Muscle of leg (tissue), 16 donors: ENCODE measurements at places on chromosomes 7 and 10. TPM values are rescaled to one million over a fixed set of nuclear protein-coding genes. Genes with fewer than 3 reads are reported as not detected.

Gene SBDS
- 232 TPM for polyA plus RNA-seq

Gene PLPP4
- polyA plus RNA-seq = 0.30 TPM

Gene TMEM60
- 14.7 TPM for polyA plus RNA-seq

DNA sequence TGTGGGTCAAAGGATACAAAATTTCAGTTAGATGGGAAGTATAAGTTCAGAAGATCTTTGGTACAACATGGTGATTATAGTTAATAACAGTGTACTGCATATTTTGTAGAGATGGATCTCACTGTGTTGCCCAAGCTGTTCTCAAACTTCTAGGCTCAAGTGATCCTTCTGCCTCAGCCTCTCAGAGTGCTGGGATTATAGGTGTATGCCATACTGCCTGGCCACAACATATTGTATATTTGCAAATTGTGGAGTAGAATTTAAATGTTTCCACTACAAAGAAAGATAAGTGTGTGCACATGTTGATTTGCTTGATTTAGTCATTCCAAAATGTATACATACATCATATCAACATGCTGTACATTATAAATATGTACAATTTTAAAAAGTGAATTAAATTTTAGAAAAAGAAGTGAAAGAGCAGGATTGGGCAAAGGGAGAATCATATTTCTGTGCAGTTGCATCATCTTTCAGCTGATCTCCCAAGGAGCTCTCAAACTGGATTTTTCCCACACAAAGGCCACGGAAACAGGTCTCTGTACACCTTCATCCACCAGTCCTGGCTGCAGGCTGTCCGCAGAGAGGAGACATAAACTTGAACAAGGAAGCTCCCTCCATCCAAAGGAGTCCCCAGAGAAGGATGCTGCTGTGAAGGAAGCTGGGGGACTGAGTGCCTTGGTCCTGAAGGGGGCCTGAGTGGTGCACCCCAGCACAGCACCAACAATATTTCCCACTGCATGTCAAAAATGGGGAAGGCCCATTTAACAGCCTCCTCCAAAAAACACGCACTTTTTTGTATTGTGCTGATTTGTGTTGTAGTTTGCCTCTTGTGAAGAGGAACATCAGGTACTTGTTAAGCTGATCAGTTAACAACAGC lies 217.1 kb upstream of the GHITM start:
- DNase-seq = no peak

GRCh38 chr7:125423458-125424155 lies 494.0 kb upstream of the POT1 start:
- DNase-seq = peak; percentile 2

GRCh38 chr10:131119626-131120355 lies 191.7 kb downstream of the TCERG1L start:
- DNase-seq = no peak

- DNase-seq = peak; percentile 53
These were observed 42.0 kb downstream of the GNA12 start for GRCh38 chr7:2802101-2802500.

DNA sequence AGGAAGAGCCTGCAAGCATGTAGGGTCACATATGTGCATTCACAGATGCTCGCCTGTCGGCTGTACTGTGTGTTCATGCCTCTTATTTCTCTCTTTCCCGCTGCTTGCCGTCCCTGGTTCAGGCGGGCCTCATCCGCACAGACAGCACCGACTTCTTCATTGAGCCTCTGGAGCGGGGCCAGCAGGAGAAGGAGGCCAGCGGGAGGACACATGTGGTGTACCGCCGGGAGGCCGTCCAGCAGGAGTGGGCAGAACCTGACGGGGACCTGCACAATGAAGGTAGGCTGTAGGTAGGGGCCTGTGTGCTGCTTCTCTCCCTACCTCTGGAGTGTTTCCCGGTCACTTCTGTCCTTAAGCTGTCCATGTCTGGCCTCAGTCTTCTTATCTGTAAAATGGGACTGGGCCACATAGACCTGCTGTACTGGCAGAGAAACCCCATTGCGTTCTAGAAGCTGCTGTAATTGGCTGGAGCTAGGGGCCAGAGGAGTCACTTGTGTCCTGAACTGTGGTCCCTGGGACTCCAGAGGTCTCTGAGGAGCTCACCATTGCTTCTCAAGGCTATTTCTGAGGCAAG lies 30.0 kb downstream of the ADAMTS14 start:
- peak; percentile 37 for DNase-seq
